ENCODE measurements at places on chromosomes 7 and 10.

- no peak for DNase-seq
Measured at GRCh38 chr7:131723926-131724325, 167.5 kb upstream of the PODXL start.

GRCh38 chr7:90211391-90212148 is at the start of gene STEAP2:
Gene STEAP2 (plus strand): TSS chr7:90211740. CDS start chr7:90225083, 13,343 bp downstream.
- peak; percentile 72 for DNase-seq

DNA sequence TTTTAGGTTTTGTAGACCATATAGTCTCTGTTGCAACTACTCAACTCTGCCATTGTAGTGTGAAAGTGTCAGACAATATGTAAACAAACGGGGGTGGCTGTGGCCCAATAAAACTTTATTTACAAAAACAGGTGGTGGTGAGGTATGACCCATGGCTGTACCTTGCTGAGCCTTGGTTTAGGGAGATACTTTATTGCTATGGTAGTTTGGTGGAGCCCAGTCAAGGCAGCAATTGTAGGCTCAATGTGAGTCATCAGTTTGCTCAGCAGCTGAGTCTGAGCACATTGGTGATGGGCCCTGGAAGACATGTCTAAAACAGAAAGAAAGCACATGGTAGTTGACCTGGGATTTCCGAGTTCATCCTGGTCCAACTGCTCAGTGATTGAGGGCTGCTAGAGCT is 242.5 kb downstream of the REEP3 start:
- no peak for DNase-seq

GRCh38 chr7:43076189-43076605 is 36.2 kb upstream of the HECW1 start:
- no peak for DNase-seq

GRCh38 chr7:114802632-114803031 is 119.3 kb upstream of the MDFIC start:
- no peak for DNase-seq

DNA sequence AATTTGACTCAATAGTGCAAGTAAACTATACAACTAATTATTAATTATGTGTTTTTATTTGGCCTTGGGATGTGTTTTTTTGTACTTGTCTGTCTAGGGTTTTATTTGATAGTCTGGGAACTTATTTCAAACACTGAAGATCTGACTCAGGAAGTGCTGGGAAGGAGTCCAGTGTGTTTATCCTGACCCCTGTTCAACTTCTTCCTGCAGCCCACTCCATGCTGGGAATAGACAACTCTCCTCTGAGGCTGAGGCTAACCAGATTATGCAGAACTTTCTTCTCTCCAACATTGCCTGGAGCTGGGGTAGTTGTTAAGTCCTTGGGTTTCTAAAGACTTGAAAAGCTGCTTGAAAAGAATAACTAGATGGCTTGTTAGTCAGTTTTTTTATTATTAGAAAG is 6.9 kb downstream of the CISD1 start:
- DNase-seq = no peak

DNA sequence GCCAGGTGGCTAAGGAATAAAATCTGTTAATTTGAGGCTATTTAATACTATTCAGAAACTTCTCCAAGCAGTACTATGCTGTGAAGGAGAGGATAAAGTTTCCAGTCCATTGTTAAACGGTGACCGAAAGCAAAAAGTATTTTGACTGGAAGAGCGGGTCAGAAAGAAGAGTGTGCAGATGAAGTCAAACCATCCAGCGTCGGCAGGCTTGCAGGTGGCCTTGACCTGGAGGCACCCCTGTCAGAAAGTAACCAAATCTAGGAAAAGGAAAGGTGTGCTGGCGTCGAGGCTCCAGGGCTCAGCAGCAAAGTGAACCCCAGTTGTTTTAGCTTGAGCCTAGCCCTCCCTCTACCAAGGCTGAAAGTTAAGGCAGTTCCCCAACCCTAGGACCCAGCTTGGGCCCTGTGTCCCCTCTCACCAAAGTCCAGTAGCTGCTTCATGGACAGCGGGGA is 544 bp downstream of the PDK4 start:
- no peak for DNase-seq

- DNase-seq = no peak
Measured at GRCh38 chr10:44384601-44385025, 284 bp downstream of the CXCL12 start.

DNA sequence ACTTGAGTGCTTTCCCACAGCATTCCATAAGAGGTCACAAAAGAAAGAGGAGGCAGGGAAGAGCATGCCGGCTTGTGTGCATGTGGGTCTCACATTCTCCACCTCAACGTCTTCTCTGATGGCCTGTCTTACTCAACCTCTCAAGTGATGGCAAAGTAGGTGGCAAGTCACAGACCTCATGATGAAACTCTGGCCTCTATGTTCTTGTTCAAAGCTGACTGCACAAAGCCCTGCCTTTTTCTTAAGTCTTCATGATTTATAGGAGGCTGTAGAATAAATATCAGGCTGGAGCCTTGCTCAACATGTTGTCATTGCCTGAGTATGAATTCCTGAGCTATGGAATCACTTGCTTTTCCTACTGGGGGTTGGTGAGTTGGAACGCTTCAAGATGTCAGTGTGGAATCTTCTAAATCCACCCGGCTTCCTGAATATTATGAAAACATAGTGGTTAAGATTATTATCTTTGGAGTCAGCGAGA is 213.6 kb upstream of the INHBA start:
- DNase-seq = no peak

DNA sequence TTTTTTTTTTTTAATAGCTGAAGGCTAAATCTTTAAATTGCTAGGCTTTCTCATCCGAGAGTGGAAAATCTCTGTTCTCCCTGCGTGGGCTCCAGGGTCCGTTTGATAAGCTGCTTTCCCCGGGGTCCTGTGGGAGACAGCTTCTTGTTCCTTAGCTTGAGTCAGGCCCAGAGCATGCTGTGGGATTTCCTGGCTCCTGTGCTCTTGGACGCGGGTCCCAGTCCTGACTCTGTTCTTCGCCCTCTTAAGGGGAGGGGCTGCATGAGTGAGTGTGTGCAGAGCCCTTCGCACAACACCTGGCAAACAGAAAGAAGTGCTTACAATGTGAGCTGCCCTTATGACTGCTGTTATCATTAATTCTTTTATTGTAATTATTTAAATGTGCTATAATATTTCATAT is 133.5 kb downstream of the TACC2 start:
- no peak for DNase-seq

- DNase-seq = no peak
Measured at GRCh38 chr7:128137181-128137580, 103.9 kb upstream of the LEP start.

GRCh38 chr7:81399471-81399870 is 370.4 kb downstream of the HGF start:
- DNase-seq = no peak

- DNase-seq = no peak
Measured at GRCh38 chr10:34492081-34492480, 323.0 kb downstream of the PARD3 start.

- no peak for DNase-seq
Measured at GRCh38 chr10:6300784-6301460, 98.2 kb downstream of the PFKFB3 start.

Data from iPS DF 19.7 (cell line).